RWPE1 (cell line): ENCODE measurements at places on chromosomes 6 and 20.

- DNase-seq: no peak
These were observed 90.8 kb upstream of the QKI start for GRCh38 chr6:163323705-163324104.

GRCh38 chr20:2131366-2131765 is 29.7 kb downstream of the STK35 start:
- peak; percentile 38 for DNase-seq

DNA sequence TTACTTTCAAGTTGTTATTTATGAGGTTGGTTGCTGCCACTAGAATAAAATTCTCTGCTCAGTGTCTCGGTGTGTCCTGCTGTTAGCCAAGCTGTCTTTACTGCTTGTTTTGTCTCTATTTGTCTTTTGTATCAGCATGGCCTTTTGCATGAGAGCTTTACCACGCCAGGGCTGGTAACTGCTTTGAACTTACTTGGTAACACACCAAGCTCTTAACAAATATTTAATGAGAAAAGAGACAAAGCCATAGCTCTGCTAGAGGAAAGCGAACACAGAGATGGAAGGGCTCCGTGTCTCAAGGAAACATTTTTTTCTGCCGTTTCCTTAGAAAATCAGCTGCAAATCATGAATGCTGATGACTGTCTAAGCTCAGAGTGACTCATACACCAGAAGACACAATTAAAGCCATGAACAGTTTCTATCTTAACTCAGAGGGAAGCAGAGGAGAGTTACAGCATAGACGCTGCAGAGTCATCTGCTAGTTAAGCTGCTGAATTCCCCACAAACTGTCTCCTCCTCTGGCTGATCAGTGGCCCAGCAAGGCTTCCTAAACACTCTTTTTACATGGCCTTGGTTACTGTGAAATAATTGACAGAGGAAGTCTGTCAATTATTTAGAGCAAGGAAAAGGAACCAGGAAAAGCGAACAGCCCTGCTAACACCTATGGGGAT is 44.8 kb downstream of the AGPAT4 start:
- peak; percentile 56 for DNase-seq

DNA sequence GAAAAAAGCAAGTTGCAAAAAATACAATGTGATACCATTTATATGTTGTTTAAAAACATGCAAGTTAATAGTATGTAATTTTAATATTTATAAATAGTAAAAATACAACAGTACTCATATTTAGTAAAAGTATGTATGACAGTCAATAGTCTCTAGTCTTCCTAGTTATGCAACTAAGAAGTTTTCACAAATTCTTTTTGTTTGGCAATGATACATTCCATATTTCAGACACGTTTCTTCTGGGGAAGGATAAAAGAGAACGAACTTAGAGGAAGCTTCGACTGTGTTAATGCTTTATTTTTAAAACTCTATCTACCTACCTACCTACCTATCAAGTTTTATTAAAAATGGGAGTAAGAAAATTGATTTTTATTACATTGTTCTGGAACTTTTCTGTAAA is 77.7 kb downstream of the UBE3D start:
- DNase-seq: no peak

GRCh38 chr20:10611357-10611756 is 62.4 kb downstream of the JAG1 start:
- no peak for DNase-seq

GRCh38 chr20:32753731-32754130 is 8.5 kb upstream of the DNMT3B start:
- DNase-seq: no peak

GRCh38 chr20:62265365-62265764 is 27.0 kb downstream of the OSBPL2 start:
- no peak for DNase-seq

DNA sequence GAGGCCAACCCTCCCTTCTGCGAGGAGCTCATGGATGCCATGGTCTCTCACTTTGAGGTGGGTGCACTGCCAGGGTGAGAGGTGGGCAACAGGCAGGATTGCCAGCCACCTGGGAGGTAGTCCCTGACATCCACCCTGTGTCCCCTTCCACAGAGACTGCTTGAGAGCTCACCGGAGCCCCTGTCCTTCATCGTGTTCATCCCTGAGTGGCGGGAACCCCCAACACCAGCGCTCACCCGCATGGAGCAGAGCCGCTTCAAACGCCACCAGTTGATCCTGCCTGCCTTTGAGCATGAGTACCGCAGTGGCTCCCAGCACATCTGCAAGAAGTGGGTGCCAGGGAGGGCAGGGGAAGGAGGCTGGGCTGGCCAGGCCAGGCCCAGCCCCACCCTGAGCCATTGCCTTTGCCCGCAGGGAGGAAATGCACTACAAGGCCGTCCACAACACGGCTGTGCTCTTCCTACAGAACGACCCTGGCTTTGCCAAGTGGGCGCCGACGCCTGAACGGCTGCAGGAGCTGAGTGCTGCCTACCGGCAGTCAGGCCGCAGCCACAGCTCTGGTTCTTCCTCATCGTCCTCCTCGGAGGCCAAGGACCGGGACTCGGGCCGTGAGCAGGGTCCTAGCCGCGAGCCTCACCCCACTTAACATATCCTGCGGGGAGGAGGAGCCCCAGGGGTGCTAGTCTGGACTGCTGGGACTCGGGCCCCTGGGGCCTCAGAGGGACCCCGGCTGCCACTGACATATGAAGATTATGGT is 12.8 kb downstream of the PCIF1 start:
- no peak for DNase-seq

- no peak for DNase-seq
These were observed 274.3 kb downstream of the QKI start for GRCh38 chr6:163688739-163689362.

- DNase-seq: no peak
These were observed 202.3 kb downstream of the RPS12 start for GRCh38 chr6:133016631-133017030.

GRCh38 chr20:5448449-5449118 is 131.8 kb upstream of the PROKR2 start:
- DNase-seq: peak; percentile 68

DNA sequence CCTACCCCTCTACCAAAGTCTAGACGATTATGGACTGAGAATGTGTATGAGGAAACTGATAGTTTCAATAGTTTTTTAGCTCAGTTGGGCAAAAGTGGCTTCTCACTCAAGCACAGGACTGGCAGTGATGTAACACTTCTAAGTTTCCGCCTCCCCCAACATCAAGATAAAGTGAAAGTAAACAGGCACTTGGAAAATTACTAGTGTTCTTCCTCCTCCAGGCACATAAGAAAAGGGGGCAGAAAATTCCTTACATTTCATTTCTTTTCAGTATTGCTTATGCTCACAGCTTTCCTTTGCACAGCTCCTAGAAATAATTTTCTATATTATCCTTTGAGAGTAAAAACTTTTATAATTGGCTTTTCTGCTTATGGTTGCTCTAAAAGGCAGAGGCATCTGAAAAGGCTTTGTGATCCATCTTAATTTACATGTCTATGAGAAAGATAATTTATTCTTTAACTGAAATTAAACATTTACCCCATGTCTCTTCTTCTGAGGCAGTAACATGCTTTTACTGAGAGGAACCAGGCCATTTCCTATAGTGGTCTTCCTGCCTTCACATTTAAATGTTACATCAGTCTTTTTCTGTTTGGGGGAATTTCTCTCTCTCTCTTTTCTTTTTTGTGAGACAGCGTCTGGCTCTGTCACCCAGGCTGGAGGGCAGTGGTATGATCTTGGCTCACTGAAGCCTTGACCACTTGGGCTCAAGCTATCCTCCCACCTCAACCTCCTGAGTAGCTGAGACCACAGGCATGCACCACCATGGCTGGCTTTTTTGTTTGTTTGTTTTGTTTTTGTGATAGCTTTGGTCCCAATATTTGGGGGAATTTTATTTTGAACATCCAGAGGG is 65.0 kb upstream of the EEF1A1 start:
- DNase-seq: peak; percentile 56
